Neural crest cell (in vitro differentiated cells): ENCODE measurements at places on chromosomes 5 and 9.

GRCh38 chr5:172172912-172173563, 15.0 kb downstream of the STK10 start:
- DNase-seq, result peak; percentile 22

DNA sequence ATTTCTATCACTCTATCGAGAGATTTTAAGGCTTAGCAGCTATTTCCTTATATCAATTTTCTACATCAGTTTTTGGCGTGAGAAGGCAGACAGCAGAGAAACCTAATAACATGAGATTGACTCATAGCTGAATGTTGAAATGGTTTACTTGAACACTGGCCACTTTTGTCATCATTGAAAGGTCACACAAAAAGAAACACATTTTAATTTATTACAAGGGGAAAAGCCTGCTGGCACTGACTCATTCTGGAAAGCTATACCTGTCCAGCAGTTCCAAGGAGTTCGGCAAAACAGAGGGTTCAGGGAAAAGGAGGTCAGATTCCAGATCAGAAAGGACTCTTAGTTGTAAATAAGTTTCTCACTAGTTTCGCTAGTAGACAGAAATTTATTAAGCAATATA, 566.4 kb downstream of the DNAH5 start:
- DNase-seq, result no peak

DNA sequence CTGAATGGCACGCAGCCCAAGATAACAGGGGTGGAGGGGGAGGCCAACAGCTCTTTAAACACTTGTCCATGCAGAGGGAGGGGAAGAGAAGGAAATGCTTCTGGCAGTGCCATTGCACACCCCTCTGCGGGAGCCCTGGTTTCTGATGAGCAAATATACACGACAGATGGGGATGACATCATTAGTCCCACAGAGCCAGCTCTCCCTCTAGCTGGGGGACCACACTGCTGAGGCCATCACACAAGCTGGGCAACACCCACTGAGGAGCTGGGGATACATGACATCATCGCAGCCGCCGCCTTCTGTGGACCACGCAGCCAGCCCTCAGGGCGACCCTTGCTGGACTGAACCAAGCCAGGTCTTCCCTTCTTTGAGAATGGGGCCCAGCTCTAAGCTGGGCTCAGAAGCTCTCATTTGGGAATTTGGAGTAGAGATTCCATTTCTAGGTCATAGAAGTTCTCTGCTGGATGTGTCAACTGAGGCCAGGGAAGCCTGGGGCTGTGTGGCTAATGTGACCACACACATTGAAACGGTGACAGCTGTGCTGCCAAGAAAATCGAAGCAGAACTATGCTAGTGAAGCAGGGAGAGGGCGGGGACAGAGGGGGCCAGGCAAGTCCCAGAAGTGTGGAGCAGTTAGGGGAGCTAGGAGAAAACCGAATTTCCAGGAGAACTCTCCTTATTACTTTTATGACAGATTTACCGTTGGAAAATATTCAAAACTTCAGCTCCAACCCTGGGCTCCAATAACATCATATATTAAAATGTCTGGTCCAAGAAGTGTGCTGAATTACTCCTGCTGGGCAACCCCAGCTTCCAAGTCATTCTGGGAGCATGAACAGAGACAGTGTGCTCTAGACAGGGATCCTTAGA, 79.5 kb downstream of the PRRT1B start:
- no peak for DNase-seq

DNA sequence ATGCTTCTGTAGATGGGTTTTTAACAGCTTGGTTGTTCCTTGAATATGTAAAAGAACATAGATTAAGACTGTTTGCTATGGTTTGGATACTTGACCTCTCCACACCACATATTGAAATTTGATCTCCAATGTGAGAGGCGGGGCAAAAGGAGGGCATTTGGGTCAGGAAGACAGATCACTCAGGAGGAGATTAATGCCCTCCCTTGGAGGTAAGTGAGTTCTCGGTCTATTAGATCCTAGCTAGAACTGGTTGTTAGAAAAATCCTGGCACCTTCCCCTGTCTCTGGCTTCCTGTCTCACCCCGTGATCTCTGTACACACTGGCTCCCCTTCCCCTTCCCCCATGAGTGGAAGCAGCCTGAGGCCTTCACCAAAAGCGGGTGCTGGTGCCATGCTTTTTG, 281.1 kb upstream of the ANKRD55 start:
- DNase-seq, result no peak

GRCh38 chr5:67100301-67100700, 96.3 kb downstream of the CD180 start:
- DNase-seq, result no peak

- no peak for DNase-seq
These were observed 432.1 kb upstream of the RGMB start for GRCh38 chr5:98341038-98342032.

GRCh38 chr5:150246429-150246828, 43.1 kb downstream of the CAMK2A start:
- DNase-seq, result no peak

DNA sequence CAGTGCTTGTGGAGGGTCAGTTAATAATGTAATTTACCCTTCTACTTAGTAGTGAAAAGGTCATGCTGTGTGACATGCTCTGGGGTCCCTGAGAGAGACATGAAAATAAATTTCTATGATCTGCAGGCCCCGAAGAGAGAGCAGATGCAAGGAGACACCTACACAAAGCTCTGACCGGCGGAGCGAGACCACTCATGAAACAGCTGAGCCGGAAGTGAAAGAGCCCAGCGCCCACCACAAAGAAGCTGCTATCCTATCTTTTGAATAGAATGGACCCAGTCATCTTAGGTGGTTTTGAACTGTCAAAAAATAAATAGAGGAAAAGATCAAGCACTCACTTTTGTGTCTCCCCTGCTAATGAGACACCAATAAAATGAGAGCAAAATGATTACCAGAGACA, 190.0 kb downstream of the MED10 start:
- no peak for DNase-seq

DNA sequence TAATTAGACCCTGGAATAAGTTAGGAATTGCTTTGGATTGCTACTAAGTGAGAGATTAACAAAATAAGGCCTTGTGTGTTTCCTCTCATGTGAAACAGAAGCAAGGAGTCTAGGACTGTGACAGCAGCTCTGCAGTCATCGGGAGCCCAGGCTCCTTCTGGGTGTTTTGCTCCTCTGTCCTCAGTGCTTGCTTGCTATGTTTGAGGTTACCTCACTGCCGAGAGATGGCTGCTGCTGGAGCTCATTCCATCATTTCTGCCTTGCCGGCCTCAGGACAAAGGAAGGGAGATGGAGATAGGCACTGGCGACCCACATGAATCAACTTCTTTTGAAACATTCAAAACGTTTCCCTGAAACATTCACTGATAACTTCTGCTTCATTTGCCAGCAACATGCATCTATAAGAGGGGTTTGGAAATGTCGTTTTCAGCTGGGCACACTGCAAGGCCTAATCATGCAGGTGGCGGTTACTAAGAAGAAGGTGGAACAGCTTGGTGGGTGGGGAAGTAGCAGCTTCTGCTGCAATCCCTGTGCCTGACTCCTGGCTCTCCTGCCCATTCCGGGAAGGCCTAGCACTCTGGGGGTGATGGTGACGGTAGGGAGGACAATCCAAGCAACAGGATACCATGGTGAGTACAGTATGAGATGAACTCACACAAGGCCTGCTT, 77.2 kb upstream of the CD180 start:
- DNase-seq, result no peak

- DNase-seq, result no peak
These were observed 142.2 kb downstream of the MED27 start for GRCh38 chr9:131937451-131937850.

- no peak for DNase-seq
These were observed 16.0 kb upstream of the ZCCHC7 start for GRCh38 chr9:37104183-37104889.

- DNase-seq, result no peak
These were observed 41.8 kb downstream of the APC start for GRCh38 chr5:112779531-112779930.

DNA sequence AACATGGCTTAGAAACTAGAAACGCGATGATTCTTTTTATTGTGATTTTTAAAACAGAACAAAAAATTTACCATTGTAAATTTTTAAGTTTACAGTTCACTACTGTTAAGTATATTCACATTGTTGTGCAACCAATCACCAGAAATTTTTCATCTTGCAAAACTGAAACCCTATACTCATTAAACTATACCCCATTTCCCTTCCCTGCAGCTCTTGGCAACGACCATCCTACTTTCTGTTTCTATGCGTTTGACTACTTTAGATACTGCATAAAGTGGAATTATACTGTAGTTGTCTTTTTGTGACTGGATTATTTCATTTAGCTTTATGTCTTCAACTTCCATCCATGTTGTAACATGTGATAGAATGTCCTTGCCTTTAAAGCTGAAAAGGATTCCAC, 52.5 kb downstream of the SPOCK1 start:
- no peak for DNase-seq

- peak; percentile 54 for DNase-seq
These were observed 701 bp upstream of the ZNF462 start for GRCh38 chr9:106862110-106862820.

GRCh38 chr5:367358-368130, 46.0 kb downstream of the AHRR start:
- no peak for DNase-seq

DNA sequence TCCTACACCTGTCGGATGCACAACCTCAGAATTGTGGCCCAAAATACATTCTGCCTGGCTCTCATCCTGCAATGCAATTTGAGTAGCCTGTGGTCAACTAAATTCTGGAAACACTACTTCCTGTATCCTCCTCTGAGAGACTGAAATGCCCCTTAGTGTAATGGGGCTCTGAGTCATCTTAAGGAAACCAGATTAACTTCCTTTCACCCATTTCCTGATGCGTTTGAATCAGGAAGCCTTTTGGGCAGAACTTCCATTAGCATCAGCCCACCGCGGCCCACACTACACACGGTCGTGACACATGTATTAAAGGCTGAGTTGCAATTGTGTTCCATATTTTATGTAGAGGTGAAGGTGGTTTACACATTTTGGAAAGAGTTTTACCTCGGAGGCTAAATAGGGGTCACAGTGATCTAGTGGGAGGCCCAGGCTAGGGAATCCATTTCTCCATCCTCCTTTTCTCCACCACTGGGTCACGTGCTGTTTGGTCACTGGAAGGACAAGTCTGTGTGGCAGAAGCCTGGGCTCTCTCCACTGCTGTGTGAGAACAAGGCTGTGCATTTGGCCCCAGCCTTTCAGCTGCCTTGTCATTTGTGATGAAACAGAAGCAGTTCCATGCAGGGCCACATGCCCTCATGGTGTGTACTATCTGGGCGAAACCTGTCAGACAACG, 55.9 kb downstream of the DAP start:
- DNase-seq, result no peak

DNA sequence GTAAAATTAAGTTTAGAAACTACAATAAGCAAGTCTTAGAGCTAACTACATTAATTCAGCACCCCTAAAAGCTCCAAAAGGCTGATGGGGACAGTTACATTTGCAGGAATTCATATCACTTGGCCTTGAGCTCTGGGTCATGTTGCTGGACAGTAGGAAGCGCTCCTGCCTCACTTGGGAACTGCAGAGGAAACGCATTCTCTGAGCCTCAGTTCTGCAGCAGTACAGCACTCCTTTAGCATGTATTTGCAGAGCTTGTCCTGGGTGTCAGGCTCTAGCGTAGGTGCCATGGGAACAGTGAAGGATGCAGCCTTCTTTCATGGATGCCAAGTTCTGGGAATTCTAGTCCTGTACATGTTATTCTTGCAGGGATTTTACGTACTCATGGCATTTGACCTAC, 710.4 kb downstream of the IRX1 start:
- no peak for DNase-seq

GRCh38 chr5:167503926-167504720, 787.3 kb upstream of the WWC1 start:
- no peak for DNase-seq

DNA sequence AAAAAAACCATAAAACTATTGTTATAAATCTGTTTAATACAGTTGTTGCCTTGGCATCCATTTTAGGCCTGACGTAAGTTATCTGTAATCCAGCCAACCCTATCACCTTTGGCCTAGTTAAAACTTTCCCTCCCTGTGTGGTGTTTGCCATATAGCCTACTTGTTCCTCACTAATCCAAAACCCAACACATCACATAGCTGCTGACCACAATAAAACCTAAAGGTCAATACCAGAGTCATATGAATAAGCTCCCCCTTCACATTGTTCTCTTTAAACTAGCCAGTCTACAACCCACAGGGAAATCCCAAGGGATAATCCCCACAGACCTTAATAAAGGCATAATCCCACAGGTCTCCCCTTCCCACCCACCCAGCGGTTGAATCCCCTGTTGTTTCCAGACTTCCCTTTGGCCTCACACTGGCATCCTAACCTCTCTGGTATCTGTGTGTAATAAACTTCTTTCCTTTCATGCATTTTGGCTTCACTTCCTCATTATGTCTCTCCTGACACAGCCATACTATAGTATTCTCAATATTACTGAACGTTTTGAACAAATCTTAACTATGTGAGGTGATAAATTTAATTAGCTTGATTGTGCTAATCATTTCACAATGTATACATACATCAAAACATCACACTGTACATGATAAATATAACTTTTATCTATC, 50.8 kb downstream of the DTWD2 start:
- no peak for DNase-seq

DNA sequence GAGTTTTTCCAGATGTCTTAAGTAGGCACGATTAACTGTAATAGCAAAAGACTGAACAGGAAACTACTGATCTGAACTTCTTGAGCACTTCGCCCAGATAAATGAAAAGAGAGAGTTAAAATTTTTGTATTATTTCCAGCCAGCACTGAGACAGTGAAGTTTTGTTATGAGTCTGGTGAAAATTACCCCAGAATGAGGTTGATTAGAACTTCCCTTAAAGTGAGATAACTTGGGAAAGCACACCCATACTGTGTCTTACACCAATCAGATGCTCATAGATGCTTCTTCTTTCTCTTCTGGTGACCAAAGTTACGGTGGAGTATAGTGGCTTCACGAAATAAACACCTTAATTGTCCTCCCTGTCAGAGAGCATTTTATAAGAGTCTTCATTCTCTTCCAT, 131.8 kb upstream of the SLC12A2 start:
- no peak for DNase-seq

- no peak for DNase-seq
These were observed 163.2 kb upstream of the ADAMTS16 start for GRCh38 chr5:4976902-4977301.

GRCh38 chr5:129904667-129905472, 605 bp downstream of the CHSY3 start:
- DNase-seq, result peak; percentile 18

DNA sequence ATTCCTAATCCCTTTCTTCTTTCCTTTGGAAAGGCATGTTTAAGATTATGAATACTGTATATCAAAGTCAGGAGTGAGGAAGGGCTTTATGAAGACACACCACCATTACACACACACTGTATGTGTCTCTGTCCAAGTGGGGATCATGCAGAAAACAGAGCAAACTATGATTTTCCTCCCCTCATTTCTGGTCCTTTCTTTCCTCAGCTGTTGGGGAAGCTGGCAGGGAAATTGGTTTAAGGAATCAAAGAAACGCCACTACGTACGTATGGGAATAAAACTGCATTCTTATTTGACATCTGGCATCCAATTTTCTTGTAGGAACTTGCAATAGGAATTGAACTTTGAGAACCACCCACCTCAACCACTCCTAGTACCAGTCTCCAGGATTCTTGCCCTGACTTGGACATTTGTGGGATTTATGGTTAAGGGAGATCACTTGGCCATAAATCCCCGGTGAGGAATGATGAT, 125.8 kb downstream of the PDE4D start:
- no peak for DNase-seq

- DNase-seq, result no peak
These were observed 106.0 kb upstream of the KIF2A start for GRCh38 chr5:62199792-62200716.
